Stimulated activated CD4-positive, alpha-beta T cell treated with anti-CD3 and anti-CD28 coated beads, TNF-alpha, amount 100 ng/mL, for 1 hour (primary cell): ENCODE measurements at places on chromosomes 1 and 21.

- no peak for DNase-seq
Measured at GRCh38 chr21:38983560-38983959, 177.8 kb downstream of the ETS2 start.

GRCh38 chr1:218164111-218164929, 120.8 kb upstream of the RRP15 start:
- DNase-seq, result no peak

DNA sequence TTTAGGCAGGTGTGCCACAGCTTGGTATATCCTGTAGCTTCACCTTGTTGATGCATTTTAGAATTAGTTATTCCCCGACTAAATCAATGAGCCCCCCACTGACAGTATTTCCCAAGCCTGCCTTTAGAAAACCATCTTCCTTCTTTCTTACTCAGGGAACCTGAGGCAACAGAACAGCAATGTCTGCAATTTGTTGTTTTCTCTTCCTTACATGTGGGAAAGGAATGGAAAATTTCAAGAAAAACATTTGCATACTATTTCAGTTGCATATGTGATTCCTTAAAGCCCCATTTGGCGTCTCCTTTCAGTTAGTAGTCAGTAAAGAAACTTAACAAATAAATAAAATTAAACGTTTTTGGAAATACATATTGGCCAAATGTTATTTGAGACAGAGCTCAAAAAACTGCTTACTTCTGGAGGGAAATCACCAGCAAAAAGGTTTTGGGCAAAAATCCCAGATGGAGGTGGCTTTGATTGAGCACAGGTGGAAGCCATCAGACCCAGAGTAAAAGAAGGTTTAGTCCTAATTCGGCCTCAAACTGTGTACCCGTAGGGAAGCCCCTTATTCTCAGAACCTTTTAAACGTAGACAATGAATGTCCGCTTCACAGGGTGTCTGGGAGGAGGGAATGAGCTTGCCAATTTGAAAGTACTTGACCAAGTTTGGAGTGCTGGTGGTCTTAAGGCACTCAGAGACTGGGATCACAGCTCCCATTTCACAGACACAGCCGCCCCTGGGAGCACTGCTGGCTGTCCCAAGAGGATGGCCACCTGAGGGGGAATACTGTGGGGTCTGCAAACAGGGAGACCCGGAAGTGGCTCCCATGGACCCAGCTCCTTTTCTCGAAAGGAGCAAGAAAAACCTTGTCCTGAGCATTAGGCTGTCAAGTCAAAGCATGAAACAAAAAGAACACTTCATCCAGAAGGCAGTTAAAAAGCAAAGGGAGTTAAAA, 9.4 kb downstream of the LHX4 start:
- DNase-seq, result no peak

- no peak for DNase-seq
Measured at GRCh38 chr1:108933944-108934343, 29.3 kb downstream of the CLCC1 start.

- DNase-seq, result no peak
Measured at GRCh38 chr1:244002721-244003120, 48.4 kb upstream of the ZBTB18 start.

- no peak for DNase-seq
Measured at GRCh38 chr1:159949981-159950381, 4.1 kb downstream of the SLAMF9 start.

GRCh38 chr1:6474815-6475282, 8.9 kb upstream of the TNFRSF25 start:
- no peak for DNase-seq

- DNase-seq, result no peak
Measured at GRCh38 chr1:156822680-156823079, 6.0 kb upstream of the SH2D2A start.

DNA sequence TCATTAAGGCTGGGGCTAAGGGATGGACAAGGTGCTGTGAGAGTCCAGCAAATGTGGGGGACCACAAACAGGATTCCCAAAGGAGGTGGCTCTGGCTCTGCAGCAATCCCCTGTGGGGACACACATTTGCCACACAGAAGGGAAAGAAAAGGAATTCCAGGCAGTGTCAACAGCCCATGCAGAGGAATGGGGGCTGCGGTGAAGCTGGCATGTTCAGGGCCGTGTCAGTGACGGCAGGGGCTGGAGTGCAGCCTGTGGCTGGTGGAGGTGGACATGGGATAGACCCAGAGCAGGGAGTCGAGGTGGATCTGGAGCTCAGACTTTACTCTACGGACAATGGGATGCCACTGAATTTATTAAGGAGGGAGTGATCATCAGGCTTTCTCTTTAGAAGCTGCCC, 183.2 kb downstream of the TRABD2B start:
- no peak for DNase-seq

DNA sequence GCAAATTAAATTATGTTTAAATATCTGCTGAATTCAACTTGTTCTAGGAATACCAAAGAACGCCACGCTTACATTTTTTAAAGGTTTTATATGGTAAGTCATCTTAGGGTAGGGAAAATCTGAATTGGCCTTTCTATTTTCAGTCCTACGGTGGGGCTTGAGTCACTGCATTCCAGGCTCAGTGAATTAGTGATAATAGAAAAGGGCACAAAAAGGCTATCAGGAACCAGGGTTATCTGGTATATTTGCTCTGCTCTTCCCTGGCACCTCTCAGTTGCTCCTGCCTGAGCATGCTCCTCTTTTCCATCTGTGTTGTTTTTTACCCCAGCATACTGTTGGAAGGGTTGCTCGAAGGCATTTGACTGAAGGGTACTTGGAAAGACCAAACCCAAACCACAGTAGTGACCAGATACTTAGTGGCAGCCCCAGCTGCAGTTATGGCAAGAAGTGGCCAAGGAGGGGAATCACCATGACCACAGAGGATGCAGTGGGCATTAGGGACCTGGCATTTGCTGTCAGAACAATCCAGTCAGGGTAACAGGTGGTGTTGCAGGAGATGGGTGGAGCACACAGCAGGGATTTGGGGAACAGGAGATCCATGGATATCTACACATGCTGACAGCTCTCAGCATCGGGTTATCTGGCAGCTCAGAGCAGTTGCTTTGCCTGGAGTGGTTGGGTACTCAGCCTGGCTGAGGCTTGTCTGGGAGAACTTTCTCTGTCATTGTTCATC, 2.3 kb downstream of the OVAAL start:
- DNase-seq, result no peak

- DNase-seq, result no peak
Measured at GRCh38 chr1:41452704-41453290, 31.7 kb downstream of the EDN2 start.

DNA sequence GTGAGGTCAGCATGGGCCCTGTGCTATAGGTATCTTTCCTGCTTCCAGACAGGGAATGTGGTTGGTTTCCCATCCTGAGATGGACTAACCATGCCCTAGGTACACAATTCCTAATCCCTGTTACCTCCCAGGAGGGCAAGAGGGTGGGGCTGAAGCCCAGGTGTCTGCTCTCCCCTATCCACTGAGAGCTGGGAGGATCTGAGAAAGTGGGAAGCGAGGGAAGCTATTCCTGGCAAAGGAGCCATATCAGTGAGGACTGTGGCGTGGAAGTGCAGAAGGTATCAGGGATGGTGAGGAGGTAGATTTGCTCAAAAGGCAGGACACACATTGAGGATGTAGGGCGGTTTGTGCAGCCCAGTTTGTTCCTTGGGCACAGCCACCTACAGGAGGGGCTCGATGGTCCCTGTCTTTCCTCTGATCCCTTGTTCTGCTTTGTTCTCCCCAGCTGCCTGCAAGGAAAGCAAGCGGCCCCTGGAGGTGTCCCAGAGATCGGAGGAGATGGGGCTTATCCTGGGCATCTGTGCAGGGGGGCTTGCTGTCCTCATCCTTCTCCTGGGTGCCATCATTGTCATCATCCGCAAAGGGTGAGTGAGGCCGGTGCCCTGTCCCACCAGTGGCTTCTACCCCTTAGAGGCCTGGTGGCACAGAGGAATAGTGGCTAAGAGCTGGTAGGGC, 48.1 kb downstream of the PTPRU start:
- DNase-seq, result no peak

DNA sequence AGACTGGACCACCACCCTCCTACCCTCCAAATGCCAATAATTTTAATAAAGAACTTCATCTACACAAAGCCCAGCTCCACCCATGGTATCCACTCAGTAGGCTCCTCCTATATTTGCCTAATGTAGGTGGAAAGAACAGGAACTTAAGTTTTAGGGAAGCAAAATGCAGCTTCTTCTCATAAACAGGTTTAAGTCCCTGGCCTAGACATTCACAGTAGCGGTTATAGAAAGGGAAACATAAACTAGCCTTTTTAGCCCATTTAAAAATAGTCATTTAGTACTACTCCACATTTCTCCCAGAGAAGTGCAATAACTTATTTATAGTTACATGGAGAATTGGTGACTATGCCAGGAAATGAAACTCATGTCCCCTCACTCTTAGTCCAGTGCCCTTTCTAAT, 56.6 kb upstream of the CPLANE2 start:
- DNase-seq, result no peak

GRCh38 chr1:159171688-159172501, 480 bp downstream of the CADM3 start:
- DNase-seq, result no peak

GRCh38 chr1:201356701-201357100, 20.8 kb downstream of the TNNT2 start:
- no peak for DNase-seq

DNA sequence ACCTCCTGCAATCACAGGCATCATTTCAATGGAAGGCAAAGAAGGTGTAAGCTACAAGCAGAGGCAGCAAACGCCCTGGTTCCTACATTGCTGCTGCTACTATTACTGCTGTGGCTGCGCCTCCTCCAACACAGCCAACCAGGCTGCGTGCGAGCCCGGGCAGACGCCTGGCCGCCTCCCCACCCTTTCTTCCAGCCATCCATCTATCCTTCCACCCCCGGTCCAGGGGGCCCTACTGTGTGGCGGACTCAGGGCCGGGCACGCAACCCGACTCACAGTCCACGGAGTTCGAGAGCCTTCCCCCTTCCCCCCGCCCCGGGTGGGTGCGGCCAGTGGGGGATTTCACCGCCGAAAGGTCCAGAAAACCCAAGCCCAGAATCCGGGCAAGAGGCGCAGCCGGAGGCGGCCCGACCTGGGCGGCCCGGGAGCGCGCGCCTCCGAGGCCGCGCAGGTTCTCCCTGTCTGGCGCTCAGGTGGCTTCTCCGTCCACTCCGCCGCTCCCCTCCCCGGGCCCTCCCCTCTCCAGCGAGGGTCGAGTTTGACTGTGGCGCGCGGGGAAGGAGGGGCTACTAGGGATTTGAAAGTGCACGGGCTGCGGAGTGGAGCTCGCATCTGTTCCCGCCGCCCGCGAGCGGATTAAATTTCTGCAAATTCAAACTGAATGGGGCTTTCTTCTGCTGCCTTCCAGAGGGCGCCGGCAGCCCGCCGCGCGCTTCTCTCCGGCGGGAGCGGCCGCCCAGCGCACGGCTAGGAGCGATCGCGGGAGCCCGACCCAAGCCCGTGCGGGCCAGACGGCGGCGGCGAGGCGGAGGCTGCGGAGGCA, at the start of gene HUNK:
Gene HUNK (plus strand): TSS at position 569 of the 823 bp plus-strand sequence. CDS start 655 bp downstream, outside the sequence.
- no peak for DNase-seq

GRCh38 chr1:29687166-29687565, 450.8 kb downstream of the PTPRU start:
- no peak for DNase-seq

DNA sequence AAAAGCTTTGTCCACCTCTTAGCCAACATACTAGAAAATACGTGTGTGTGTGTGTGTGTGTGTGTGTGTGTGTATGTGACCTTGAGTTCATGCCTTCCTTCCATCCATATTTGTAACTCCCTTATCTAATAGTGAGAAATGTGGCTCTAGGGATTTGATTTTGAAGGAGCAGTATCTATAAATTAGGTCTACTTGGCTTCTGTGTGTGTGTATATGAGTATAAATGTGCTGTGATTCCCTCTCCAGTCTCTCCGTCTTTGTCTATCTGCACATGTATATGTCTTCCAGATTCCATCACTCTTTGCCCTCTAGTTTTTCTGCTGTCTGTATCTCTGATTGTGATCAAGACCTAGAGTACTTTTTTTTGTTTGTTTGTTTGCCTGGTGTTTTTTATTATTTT, 11.9 kb upstream of the NBL1 start:
- DNase-seq, result no peak

DNA sequence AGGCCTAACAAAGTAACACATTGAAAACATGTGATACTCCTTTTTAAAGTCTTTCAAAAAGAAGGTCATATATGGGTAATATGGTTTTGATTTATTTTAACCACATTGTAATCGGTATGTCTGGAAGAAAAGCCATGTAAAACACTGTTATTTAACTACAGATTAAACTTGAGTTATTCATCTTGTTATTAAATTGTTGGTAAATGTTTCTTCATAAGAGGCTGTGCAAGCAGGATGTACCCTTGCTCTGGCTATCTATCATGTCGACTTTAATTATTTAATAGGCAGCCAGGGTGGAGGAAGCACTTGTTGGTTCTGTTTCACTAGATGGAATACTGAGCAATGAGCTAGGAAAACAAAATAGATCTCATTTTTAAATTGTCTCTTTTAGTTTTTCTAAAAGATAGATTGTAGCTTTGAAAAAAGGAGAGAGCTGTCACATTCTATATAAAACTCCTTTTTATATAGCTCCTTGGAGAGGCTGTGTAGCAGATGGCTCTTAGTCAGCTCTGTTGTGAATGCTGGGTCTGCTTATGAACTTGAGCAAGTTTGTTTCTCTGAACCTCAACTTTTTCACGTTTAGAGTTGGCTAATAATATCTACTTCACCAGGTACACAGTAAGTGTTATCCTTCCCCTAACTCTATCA, 39.5 kb downstream of the LRRC8B start:
- DNase-seq, result no peak

GRCh38 chr1:187413405-187414169, 584.8 kb downstream of the PLA2G4A start:
- no peak for DNase-seq

DNA sequence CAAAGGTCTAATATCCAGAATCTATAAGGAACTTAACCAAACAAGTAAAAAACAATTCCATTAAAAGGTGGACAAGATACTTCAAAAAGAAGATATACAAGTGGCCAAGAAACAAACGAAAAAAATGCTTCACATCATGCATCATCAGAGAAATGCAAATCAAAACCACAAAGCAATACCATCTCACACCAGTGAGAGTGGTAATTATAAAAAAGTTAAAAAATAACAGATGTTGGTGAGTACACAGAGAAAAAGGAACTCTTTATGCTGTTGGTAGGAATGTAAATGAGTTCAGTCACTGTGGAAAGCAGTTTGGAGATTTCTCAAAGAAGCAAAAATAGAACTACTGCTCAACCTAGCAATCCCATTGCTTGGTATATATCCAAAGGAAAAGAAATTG, 218.6 kb downstream of the SLC44A5 start:
- no peak for DNase-seq

- no peak for DNase-seq
Measured at GRCh38 chr21:45286671-45287437, 841 bp downstream of the POFUT2 start.

- no peak for DNase-seq
Measured at GRCh38 chr1:161121834-161122233, 3.9 kb downstream of the NIT1 start.

DNA sequence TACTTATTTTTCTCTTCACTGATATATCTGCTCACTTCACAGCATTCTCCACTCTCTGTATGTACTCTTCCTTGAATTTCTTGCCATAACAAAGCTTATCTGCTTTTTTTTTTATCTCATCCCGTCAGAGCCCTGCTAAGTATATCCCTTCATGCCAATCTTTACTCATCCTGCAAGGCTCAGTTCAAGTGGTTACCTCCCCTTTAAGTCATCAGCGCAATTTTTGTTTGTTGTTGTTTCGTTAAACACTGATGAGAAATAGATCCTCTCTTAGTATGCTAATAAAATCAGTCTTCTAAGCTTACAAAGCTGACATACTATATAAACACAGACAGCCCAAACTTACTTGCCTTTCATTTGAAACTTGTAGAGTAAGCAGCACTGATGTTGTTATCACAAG, 17.8 kb downstream of the COL24A1 start:
- DNase-seq, result no peak
